ENCODE measurements at places on chromosomes 11 and 22.

- DNase-seq, result no peak
These were observed 4.8 kb upstream of the CAT start for GRCh38 chr11:34433899-34434298.

DNA sequence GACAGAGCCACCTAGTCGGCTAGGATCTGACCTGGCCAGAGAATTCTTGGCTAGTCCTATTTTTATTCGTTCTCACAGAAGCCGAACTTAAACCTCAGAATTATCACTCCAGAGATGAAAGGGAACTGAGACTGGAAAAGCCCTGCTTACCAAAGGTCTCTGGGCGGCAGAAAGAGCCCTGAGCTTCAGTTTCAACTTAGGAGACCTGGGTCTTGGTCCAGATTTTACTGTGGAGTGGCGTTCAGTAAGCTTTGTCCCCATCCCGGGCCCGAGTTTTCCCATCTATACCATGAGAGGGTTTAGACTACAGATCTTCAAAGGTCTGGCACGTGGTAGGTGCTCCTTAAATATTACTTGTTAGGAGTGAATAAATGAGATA lies 516 bp downstream of the NEU3 start:
- no peak for DNase-seq

DNA sequence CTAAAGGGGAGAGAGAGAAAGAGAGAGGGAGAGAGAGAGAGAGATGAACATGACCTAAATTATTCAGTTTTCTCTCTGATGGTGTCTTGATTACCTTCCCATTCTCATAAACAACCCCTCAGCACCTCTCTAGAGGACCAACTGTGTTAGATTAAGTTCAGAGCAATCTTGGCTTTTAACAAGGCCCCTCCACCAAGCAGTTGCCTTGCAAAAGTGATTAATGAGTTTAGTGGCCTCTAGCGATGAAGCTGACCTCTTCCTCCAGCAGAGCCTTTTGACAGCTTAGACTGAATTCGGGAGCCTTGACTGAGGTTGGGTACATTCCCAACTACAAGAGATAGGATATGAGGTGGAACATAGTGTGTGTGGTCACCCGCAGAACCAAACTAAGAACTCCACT lies 66.1 kb downstream of the ARL14EP start:
- DNase-seq, result no peak

GRCh38 chr11:117313828-117314768 lies 2.0 kb downstream of the BACE1 start:
- DNase-seq, result no peak

GRCh38 chr11:130403271-130403804 lies 25.1 kb downstream of the ADAMTS8 start:
- DNase-seq, result no peak

DNA sequence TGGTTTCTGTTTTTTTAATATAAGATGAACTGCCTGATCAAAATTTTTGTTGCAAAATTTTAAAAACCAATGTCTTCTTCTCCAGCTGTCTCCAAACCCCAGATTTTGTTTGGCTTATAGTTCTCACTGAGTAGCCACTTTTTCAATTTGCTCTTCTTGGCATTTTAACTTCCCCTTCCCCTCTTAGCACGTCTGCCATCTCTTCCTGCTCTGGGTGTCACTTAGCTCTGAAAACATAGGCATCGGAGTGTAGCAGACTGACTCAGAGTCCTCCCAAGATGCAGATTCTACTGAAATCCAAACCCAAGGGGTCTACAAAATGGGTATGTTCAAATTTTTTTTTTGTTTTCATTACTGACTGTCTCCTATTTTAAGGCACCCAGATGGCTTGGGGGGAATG lies 270.3 kb upstream of the KIRREL3 start:
- no peak for DNase-seq

- DNase-seq, result no peak
These were observed 9.2 kb downstream of the PKP3 start for GRCh38 chr11:403021-403760.

DNA sequence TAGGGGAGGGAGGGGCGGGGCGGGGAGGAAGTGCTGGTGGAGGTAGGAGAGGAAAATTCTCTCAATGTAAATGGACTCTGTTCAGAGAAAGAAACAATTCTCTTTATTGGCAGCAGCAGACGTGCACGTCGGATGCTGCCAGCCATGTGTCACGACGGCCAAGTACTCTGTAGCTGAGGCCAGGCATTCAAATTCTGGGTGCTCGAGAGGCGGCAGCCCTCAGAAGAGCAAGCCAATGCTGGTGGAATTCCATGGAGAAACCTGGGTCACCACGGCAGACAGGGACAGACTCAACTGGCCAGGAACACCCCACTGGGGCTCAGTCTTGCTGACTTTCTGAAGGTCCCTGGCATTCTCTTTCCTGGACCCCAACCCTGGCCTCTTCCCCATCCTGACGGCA lies 90.8 kb downstream of the ABTB2 start:
- no peak for DNase-seq

DNA sequence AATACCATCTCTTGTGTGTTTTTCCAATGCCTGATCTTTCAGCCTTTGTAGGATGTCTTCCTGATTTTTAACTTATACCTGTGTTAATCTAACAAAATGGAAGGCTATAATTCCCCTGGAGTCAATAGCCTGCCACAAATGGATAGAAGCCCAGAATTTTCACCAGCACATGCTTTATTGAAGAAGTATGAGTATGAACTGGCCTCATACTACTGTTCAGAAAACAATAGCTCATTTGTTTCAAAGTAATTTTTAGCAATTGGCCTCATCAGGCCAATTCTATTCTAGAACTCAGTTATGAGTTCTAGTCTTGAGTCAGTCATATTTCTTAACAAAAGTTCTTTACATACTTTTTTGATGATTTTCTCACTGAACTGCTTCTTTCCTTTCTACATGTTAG lies 40.6 kb upstream of the SLC37A2 start:
- DNase-seq, result no peak

GRCh38 chr22:36014546-36015074 lies 14.0 kb downstream of the RBFOX2 start:
- no peak for DNase-seq

DNA sequence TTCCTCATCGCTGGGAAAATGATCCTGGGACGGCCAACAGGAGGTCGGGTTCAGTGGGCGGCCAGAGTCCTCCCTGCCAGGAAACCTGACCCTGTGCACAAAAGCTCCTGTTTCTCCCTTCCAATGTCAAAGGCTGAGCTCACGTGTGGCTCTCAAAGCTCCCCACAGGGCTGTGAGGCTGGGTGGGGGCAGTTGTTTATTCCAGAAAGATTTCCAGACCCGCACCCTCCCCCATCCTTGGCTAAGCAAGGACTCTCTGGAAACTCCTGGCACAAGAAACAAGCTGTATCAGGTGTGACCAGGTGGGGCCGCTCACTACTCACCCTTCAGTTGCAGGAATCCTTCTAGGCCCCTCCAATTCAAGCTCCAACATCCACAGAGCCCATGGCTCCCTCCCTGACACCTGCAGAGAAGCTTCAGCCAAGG lies 131.9 kb downstream of the SHANK2 start:
- DNase-seq, result peak; percentile 29

- no peak for DNase-seq
These were observed 197.0 kb upstream of the E2F8 start for GRCh38 chr11:19437760-19438159.

- DNase-seq, result no peak
These were observed 78.5 kb upstream of the PRDM11 start for GRCh38 chr11:45067966-45068365.

DNA sequence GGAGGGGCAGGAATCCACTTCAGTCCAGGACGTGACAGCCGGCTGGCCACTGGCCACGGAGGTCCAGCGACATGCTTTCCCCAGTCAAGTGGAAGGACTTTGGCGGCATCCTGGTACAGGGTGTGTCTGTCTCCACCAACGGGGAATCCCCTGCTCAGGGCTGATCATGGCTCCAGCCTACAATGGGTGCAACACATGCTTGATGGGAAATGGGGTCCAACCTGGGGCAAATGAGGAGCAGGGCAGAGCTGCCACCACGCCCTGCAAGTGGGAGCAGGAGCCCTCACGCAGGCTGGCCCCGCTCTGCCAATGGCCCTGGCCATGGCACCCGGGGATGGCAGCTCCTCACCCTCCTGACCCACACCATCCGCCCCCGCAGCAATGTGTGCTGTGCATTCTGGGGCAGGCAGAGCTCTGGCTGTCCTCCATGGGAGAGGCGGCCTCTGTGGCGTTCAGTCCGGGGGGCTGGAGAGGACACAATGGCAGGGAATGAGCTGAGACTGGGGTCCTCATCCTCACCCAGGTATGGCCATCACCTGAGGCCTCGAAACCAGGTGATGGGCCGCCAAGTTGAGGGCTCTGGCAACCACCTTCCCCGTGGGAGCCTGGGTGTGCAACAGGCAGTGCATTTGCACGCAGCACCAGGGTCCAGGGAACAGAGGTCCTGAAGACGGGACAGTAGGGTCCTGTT lies 5.8 kb upstream of the SEPTIN5 start:
- DNase-seq, result no peak

- DNase-seq, result peak; percentile 64
These were observed 118.5 kb downstream of the APOL5 start for GRCh38 chr22:35835998-35836691.

GRCh38 chr22:49774046-49774445 lies 53.6 kb downstream of the BRD1 start:
- no peak for DNase-seq

DNA sequence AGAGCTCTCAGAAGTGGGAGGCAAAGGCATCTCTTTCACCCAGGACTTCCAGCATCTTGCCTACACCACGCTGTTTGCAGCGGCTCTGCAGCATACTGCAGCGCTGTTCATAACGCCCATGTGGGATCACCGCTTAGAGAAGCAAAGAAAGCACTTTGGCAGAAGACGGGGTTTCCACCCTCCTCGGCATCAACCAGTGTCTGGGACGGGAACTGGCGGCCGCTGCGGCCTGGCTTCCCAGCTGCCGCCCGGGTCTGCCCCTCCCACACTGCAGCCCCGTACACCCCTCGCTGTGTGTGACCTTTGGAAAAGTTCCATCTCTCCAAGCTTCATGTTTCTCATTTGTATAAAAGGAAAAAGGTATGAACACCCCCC lies 545 bp upstream of the TIRAP start:
- DNase-seq, result no peak

GRCh38 chr22:21681566-21682370 lies 16.0 kb downstream of the PPIL2 start:
- no peak for DNase-seq

- no peak for DNase-seq
These were observed 41.4 kb downstream of the DGCR2 start for GRCh38 chr22:19080853-19081252.

GRCh38 chr11:67665541-67666302 lies 8.7 kb downstream of the ALDH3B2 start:
- DNase-seq, result peak; percentile 5

DNA sequence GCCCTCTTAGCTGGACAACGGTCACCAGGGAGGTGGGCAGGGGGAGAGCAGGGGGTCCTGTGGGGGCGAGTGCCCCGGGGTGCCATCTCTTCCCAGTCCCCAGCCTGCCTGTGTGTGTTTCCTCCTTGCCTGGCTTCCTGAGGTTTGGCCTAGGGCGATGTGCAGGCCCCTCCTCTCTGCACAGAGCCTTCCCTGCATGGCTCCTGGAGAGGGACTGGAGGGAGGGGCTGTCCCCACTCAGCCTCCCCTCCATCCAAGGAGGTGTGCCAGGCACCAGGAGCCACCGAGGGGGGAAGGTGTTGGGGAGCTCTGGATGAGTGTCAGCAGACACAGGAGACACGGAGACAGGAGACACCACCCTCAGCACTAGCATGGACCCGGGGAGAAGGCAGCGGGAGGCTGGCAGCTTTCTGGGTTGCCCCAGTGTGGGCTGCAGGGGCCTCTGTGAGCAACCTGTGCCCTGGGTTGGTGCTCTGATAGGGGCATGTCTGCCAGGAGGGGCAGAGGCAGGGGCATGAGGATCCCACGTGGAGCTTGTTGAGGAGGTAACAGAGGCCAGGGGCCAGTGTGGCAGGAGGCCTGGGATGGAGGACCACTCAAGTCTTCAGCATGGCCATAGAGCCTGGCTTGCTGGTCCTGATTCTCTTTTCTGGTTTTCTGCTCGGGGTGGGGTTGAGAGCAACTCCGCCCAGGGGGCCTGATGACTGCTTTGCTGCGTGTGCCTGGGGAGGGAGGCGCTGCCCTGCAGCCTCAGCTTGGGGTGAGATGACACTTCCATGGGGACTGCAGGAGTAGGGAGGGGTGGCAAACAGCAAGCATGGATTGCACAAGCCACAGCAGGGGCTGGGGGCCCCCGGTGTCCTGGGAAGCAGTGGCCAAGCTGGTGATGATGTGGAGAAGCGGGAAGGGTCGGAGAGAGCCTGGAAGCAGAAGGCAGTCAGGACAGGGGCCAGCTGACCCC lies 78.8 kb downstream of the ST3GAL4 start:
- DNase-seq, result no peak

GRCh38 chr11:78074756-78075155 lies 4.9 kb downstream of the NDUFC2 start:
- DNase-seq, result no peak

DNA sequence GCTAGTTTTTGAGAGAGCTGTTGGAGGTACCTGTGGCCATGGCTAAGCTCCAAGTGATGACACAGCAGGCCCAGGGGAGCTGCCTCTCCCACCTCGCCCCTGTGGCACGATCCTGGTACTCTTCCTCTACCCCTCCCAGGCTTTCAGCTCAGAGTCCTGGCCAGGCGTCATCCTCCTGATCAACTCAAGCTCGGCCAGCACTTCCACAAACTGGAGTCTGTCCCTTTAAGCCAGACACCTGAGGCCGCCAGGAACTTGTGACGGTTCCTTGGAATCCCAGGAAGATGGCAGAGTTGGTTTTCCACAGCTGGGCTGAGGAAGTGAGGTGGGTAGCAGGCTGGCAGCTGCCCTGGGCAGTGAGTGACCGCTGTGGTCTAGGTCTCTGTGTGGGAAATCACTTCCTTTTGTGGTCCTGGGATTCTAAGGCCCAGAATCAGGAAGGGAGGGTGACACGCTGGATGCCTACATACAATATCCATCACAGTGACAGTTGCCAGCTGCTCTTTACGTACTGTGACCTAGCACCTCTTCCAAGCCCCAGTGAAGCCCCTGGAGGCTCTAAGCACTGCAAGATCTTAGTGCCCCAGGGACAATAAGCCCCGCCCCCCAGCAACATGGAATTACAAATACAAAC lies 3.2 kb upstream of the CST6 start:
- no peak for DNase-seq

GRCh38 chr11:125080531-125080911 lies 17.4 kb downstream of the SLC37A2 start:
- DNase-seq, result no peak

DNA sequence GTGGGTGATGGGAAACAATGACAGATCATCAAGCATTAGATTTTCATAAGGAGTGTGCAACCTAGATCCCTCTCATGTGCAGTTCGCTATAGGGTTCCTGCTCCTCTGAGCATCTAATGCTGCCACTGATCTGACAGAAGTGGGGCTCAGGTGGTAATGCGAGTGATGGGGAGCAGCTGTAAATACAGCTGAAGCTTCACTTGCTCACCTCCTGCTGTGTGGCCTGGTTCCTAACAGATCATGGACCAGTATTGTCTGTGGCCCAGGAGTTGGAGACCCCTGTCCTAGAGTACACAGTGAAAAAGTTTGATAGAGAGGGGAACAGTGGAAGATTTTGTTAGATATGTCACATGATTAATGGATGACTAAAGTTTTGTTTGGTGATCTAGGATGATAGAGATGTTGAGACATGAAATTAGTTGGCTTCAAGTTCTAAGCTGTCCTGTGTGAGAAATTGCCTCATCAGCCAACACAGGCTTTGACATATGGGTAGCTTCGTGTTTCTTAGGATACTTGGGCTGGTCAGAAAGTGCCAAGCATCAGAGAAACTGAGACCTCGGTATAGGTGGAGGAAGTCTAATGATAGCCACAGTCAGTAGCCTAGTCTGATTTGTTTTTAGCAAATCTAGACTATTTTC lies 47.4 kb downstream of the ARHGEF12 start:
- no peak for DNase-seq

GRCh38 chr11:1600626-1601025 lies 2.5 kb upstream of the KRTAP5-2 start:
- DNase-seq, result no peak

All from OCI-M1 (cell line).